Mesothelial cell of epicardium (in vitro differentiated cells): ENCODE measurements at places on chromosomes 7 and 10. TPM values are rescaled to one million over a fixed set of nuclear protein-coding genes. Genes with fewer than 3 reads are reported as not detected.

SOSTDC1 gene
- total RNA-seq = 12.7 to 13.6 TPM (median 13.0 TPM) in 3 replicates

MLLT10 gene
- 56.1 to 64.4 TPM (median 62.5 TPM) in 3 replicates for total RNA-seq

PLEKHS1 gene
- total RNA-seq = not detected in 3 replicates

DNA sequence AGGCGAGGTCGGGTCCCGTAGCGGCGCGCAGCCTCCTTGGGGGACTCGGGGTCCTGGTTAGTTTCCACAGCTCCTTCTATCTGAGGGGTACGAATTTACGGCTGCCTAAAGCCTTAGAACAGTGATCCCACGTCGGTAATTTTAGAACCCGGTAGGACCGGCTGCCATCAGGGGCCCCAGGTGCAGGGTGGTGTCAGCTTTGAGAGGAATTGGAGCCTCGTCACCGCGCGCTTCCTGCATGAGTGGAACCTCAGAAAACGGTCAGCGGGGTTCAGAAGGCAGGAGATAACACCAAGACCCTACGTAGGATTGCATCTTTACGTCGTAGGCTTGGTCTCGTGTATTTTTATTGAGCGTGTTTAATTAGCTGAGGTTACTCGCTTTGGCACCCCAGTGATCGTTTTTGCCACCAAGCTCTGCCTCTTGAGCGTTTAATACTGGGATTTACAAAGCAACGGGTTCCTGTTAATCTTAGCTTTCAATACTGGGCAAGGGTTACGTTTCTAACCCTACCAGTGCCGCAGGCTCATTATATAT lies 443 bp downstream of the RNF32 start:
- no peak for DNase-seq

DNA sequence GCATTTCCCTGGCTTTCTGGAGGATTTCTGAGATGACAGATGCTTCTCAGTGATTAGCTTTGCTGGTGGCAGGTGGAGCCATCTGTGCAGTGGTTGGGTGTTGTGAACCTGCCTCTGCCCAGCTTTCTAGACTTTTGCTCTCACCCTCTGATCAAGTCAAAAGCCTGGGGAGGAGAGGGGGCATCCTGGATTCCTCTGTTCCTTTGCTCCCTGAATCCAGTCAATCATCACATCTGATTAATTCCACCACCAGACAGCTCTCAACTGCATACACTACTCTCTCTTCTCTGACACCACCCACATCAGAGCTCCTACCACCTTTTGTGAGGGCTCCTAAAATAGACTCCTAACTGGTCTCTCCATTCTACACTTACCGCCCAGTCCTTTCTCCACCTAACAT lies 283.5 kb downstream of the WDR11 start:
- no peak for DNase-seq

DNA sequence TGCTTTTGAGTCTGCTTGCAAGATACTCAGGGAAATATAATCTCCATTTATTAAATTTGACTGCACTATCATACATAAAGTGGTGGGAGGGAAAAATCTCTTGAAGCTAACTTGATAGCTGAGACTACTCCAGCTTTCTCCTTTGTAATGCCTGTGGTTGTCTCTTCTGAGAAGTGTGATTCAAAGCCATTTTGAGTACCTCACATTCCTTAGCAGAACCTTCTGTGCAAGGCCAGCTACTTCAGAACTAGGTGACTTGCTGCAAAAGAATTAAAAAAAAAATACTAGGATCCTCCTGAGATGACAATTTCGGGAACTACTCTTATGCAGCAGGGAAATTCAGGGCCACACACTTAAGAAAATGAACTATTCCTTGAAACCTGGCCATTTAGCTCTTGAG lies 294.8 kb downstream of the MDFIC start:
- no peak for DNase-seq

- no peak for DNase-seq
Observed at GRCh38 chr10:63614371-63614891, 93.2 kb downstream of the REEP3 start.

- DNase-seq = no peak
Observed at GRCh38 chr10:35074266-35074665, 15.9 kb downstream of the CUL2 start.

DNA sequence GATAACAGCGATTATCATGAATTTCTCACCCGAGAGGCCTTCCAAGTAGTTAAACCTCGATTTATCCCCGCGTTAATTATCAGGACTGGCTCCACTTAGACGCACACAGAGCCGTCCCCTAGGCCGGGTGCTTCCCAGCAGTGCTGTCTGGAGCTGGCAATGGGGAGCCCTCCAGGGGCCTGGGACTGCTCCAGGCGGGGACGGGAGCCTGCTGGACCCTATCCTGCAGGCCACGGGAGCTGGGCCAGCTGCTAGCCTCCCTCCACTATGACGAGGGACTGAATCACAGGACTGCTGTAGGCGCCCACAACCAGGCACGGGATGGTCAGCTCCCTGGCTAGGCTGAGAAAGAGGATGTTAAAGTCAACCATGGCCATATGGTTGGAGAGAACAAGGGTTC lies 229.1 kb downstream of the ELFN1 start:
- no peak for DNase-seq

- DNase-seq = no peak
Observed at GRCh38 chr10:66218981-66219587, 706.8 kb upstream of the LRRTM3 start.

DNA sequence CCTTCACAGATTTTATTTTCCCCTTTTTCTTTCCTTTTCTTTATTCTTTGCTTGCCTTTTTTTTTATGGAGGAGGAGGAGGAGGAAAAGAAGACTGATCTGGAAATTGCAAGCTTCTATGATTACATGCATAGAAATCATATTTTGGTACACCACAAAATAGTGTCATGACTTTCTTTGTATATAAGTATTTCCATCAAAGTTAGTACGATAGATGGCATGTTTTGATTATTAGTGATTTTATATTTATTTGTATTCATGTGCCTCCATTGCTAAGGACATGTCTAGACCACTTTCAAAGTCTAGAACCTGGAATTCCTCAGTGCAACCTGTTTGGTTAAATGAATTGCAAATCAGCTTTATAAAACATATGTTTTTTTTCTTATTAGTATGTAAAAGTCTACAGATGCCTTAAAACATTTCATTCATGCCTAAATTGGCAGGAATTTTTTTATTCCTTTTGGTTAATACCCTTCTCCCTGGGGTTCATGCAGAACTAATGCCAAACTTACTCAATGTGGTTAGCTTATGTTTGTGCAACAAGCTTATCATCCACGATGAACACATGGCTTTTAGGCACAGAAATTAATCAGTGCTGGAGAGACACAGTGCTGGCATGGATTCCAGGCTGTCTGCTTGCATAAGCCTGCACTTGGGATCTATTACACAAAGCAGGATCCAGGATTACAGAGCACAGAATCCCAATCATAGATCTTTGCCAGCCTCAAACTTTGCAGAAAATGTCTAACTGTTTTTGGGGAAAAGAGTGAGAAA lies 213.1 kb downstream of the CHRM2 start:
- DNase-seq = no peak
